ENCODE measurements at places on chromosomes 4 and X. TPM values are rescaled to one million over a fixed set of nuclear protein-coding genes. Genes with fewer than 3 reads are reported as not detected.

GRCh38 chrX:38514016-38514854 is 47.1 kb upstream of the TSPAN7 start:
- DNase-seq: no peak

- no peak for DNase-seq
Observed at GRCh38 chr4:48403358-48403757, 62.0 kb downstream of the SLAIN2 start.

GRCh38 chr4:7144374-7145290 is 47.7 kb upstream of the SORCS2 start:
- peak; percentile 42 for DNase-seq

GRCh38 chrX:102745857-102746584 is 25.5 kb downstream of the GPRASP3 start:
- peak; percentile 72 for DNase-seq

GRCh38 chr4:142595222-142595871 is 250.8 kb downstream of the INPP4B start:
- no peak for DNase-seq

DNA sequence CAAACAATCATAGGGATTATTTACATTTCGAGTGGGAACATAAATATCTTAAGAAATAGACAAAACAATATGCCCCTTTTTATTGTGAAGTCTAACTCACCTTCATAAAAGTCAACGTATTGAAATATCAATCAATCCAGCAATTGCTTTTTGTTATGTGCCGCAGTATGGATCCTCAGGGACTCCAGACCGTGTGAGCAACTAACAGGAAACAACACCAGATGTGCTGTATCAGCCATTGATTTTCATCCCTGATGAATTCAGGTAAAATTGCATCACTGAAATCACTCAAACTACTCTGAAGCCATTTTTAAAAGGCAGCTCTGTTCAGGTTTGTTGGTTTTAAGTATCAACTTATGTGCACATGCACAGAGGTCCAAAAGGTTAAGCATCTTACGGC is 197.3 kb upstream of the FAT1 start:
- no peak for DNase-seq

DNA sequence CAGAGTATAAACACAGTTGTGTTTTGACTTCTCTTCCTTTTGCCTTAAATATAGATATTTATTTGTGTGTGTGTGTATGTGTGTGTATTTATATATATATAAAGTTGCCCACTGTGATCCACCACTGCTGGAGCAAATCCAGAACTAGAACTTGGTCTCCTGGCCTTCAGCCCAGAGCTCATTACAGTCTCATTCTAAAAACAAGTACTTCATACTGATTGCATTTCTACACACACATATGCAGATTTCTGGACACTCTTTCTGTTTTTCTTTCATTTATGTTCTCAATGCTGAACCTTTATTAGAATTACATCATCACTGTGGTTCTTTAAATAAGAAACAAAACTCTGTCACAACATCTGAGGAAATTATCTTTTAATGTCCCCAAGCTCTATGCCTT is 381 bp downstream of the TXK start:
- no peak for DNase-seq

- DNase-seq: no peak
Observed at GRCh38 chr4:109764789-109765402, 35.0 kb upstream of the PLA2G12A start.

DNA sequence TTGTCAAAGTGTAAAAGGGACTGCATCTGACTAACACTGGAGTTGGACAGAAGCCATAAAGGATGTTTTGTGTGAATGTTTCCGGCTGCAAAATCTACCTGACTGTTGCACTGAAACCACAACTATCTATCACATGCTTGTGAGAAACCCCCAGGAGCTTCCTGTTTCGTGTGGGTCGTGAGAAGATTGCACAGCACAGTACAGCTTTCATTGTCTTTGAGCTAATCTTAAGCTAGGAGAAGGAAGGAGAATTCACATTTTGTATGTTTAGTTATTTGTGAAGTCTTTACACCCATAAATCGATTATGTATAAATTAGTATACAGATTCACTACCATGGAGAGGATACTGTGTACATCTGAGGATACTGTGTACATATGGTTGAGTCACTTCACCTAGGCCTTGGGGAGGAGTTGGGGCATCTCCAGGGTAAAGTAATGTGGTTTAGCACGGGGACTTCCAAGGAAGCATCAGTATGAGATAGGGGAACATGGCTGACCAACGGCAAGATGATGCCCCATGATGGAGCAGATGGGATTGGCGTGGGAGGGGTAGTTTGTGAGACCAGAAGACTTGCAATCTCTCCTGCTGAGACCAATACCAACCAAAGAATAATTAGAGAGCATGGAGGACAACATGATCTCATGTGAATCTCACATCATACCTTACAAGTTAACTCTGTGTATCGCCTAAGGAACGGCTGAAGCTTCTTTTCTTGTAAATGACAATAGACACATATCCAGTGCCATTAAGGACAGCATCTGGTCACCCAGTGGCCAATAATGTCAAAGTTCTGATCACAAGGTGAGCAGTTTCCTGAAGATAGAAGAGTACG is 43.1 kb upstream of the FAM9C start:
- no peak for DNase-seq

GRCh38 chr4:38625508-38625907 is 38.5 kb upstream of the KLF3 start:
- DNase-seq: no peak

DNA sequence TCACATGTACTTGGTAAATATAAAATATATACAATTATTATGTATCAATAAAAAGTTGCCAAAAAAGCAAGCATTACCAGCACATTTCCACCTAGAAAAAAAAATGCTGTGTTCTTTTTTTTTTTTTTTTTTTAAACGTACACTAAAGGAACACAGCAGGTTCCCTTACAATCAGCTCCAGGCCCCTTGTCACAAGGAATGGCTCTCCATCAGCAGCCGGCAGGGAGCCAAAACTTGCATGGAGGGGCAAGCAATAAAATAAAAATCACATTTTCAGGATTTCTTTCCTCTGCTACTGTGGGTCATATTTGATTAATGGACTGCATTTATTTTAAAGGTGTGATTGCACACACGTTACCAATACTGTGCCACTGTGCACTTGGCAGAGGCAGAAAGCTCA is 460.3 kb downstream of the GPAT3 start:
- DNase-seq: peak; percentile 4

DNA sequence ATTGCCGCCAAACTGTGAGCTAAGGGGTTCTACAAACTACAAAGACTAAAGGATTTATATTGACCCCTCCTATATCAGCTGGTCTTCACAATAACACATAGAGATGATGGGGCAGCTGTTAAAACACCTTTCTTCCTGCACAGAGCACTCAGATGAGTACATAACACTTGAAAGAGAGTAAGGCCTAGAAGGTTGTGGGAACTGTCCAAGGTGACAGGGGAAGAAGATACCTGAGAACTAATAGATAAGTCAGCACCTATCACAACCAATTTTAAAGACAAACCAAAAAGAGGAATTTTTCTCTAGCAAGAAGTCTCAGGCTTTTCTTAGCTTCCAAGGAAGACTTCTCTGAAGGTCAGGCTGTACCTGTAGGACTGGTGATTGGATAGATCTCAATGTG is 19.1 kb upstream of the CXCL6 start:
- no peak for DNase-seq

DNA sequence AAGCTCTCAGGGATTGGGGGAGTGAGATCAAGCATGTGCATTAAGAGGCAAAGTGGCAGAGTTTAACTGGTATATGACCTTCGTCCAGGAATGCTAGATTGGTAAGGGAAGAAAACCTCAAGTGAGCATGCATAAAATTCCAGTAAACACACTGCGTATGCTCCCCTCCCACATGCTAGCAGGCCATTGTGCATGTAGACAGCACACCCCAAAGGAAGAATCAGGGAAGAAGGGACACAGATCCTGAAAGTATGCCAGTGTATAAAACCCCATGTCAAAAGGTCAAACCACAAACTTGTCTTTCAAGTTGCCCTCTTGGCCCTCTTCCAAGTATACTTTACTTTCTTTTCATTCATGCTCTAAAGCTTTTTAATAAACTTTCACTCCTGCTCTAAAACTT is 405.2 kb upstream of the CNKSR2 start:
- no peak for DNase-seq

DNA sequence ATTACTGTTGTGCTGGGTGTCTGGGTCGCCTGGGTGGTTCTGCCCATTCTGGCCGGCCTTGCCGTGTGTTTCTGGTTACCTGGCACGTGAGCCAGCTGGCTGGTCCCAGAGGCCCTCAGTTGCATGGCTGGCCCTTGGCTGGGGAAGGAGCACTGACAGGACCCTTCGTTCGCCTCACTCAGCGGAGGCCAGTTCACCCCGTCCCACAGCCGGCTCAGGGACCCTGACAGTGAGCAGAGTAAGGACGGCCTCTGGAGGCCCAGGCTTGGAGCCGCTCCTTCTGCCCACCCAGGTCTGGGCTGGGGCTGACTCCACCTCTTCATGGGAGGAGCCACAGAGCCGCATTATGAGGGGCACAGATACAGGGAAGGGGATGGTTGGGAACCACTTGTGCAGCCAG is 20.3 kb upstream of the HGFAC start:
- peak; percentile 90 for DNase-seq

DNA sequence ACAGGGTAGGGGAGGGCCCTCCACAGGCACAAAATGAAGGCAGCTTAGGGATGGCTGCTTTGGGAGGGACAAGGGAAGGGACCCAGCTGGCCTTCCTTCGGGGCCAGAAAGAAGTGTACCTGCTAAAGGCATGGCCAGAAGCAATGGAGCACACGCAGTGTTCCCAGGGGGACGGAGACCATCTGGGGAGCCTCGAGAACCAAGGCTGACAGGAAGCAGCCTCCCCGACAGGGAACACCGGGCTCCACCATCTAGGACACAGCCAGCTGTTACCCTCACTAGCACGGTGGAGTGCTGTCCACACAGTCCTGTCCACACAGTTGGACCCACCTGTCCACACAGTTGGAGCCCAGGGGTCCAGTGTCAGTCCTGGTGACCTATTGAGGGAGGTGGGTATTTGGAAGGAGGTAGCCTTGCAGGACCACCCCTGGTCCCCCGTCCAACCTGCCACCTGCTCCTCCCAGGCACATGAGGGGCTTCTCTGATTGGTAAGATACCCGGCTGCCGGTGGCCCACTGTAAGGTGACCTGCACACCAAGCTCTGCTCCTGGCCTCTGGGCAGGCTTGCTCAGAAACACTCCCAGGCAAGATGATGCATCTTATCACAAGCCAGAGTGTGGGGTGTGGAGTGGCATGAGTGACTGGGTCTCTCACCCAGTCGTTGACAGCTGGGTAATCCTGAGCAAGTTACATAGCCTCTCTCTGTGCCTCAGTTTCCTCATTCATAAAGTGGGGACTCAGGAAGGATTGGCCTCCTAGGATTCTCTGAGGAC is 20.5 kb upstream of the AFAP1 start:
- no peak for DNase-seq

DNA sequence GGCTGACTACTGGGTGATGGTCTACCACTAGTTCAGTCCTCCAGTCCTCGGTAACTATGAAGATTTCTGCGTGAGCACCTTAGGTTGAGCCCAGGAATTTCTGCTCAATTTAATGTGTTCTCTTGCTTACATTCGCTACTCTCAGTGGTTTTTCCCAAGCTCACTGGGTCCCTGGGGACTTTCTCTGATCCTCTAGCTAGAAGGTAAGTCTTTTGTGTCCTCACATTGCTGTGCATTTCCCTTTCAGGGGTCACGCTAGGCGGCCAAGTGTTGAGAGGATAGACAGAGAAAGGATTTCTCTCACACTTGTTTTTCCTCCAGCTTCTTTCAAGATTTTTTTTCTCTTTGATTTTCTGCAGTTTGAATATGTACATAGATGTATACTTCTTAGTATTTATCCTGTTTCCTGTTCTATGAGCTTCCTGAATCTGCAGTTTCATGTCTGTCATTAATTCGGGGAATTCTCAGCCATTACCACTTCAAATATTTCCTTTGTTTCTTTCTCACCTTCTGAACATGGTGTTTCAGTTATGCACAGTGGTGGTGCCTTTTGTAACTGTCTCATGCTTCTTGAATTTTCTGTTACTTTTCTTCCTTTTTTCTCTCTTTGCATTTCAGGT is 17.5 kb downstream of the MAGEA9 start:
- no peak for DNase-seq

DNA sequence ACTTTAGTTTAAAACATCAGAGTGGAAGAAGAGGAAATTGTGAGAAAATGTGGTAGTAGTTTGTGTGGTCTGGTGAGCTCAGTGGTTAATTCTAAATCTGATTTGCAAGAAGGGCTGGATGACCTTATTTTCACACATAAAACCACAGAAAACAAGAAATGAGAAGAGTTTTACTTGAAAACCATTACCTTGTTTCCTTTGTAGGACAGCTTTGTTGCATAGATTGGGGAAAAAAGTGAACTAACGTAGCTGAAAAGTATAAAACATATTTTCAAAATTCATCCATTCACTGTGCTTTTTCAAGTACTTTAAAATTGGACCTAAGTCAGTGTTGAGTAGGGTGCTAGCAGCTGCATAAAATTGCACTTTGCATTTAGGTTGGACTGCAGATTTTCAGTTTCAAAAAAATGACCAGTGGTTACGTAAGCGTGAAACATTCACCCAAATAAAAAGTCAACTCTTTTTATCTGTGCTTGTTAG is 211.3 kb downstream of the ARHGAP10 start:
- DNase-seq: no peak

- DNase-seq: no peak
Observed at GRCh38 chr4:121270389-121270788, 106.3 kb upstream of the TNIP3 start.

GRCh38 chr4:154329268-154329868 is 162.2 kb downstream of the DCHS2 start:
- DNase-seq: peak; percentile 14

GRCh38 chr4:156825074-156825473 is 146.5 kb downstream of the PDGFC start:
- DNase-seq: no peak

Gene ESX1
- not detected for total RNA-seq

Gene ASMT
- 0.44 TPM for total RNA-seq

Gene ODAPH
- total RNA-seq: not detected

Gene GPR119
- total RNA-seq: not detected

Gene MAGEC3
- total RNA-seq: not detected

Gene GUCY1B1
- 5.1 TPM for total RNA-seq

Gene PFKFB1
- 0.07 TPM for total RNA-seq

Gene PF4V1
- not detected for total RNA-seq

Gene PHOX2B
- total RNA-seq: not detected

Gene PDGFRA
- 10.8 TPM for total RNA-seq

Gene CENPVL2
- 1.3 TPM for total RNA-seq

Gene REELD1
- total RNA-seq: 0.14 TPM

Measured in H7 (cell line).